Left hindlimb (tissue), 1 donor: ENCODE measurements at places on chromosomes 3 and 15.
A peak's percentile ranks its signal among the peaks of the same experiment; 100 is the strongest.

DNA sequence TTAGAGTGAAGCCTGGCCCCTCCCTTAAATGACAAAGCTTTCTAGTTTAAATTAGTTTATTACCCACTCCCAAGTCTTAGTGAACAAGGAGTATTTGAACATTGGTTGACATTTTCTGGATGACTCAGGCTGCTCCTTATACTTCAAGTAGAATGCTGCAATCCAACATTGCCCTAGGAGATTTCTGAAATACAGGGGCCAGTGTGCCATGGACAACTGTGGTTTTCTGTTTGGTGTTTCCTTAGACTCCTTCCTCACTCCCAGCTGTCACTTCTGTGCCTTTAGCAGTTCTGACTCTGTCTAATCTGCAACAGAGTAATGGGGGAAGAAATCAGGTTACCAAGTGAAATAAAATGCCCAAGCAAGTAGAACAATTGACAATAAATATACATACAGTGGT, 116.1 kb upstream of the P2RY1 start:
- no peak for DNase-seq

- DNase-seq, result no peak
Observed at GRCh38 chr3:184311633-184312032, 2.8 kb upstream of the EIF4G1 start.

- no peak for DNase-seq
Observed at GRCh38 chr3:54353546-54353945, 231.2 kb downstream of the CACNA2D3 start.

DNA sequence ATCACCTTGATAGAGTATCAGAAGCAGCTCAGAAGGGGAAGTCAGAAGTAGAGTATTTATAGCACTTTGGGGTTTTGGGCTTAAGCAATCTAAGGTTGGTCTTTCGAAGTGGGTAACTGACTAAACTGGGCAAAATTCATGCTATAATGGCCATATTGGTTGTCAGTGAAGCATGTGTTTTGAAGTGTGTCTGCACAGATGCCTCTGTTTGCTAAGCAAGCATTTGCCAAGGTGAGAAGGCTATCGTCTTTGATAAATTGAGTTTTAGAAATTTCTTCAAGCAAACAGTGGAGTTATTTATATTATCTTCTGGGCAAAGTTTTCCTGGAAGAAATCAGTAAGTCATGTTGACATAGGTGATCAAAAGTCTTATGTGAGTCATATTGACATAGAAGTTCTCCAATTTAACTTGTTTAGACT, 412.8 kb upstream of the TGFBR2 start:
- no peak for DNase-seq

GRCh38 chr3:58861551-58861950, 188.3 kb downstream of the CFAP20DC start:
- no peak for DNase-seq

- no peak for DNase-seq
Observed at GRCh38 chr15:42491539-42492225, 741 bp upstream of the ZNF106 start.

GRCh38 chr3:40913641-40914040, 285.7 kb upstream of the CTNNB1 start:
- DNase-seq, result no peak

- no peak for DNase-seq
Observed at GRCh38 chr3:111926266-111926676, 52.6 kb upstream of the ABHD10 start.

- DNase-seq, result no peak
Observed at GRCh38 chr3:54999159-54999558, 71.3 kb upstream of the LRTM1 start.

- DNase-seq, result no peak
Observed at GRCh38 chr3:51937611-51938450, 3.9 kb downstream of the RRP9 start.

- DNase-seq, result no peak
Observed at GRCh38 chr15:63500265-63501250, 3.8 kb upstream of the USP3 start.

- DNase-seq, result peak; percentile 89
Observed at GRCh38 chr15:81133782-81134461, at the start of gene CFAP161. Gene CFAP161, plus strand, starts transcription at chr15:81134270. Its CDS starts 60 bp downstream, at chr15:81134330.

DNA sequence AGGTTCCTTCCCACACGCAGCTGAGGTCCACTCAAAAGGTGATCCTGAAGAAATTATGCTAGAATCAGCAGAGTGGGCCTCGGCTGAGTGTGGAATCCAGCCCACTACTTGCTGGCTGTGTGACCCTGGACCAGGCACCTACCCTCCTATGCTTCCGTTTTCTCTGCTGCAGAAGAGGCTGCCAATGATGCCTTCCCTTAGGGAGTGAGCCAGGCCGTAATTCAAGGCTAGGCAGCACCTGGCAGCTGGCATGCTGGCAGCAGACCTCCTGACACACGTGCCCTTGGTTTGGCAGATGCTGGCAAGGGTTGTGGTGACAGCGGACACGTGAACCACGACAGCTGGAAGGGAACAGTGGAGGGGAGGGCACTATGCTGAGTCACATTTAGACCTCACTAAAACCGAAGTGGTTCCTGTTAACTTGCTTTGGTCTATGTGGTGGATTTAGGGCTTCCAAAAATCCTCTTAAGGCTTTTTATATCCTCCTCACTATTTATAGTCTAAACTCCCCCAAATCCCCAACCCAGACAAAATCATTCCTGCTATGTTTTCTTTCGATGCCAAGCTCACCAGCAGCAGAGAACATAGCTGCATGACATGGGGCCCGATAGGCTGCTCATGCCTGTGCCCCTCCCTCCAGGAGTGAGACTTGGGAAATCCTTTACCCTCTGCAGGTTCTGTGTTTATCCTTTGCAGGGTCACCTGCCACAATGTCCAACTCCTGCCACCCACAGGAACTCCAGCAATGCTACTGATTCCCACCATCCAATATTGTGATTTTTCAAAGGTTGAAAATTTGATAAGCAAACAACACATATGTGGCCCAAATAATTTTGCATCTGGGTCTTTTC, 10.6 kb upstream of the PCSK6 start:
- DNase-seq, result peak; percentile 70

DNA sequence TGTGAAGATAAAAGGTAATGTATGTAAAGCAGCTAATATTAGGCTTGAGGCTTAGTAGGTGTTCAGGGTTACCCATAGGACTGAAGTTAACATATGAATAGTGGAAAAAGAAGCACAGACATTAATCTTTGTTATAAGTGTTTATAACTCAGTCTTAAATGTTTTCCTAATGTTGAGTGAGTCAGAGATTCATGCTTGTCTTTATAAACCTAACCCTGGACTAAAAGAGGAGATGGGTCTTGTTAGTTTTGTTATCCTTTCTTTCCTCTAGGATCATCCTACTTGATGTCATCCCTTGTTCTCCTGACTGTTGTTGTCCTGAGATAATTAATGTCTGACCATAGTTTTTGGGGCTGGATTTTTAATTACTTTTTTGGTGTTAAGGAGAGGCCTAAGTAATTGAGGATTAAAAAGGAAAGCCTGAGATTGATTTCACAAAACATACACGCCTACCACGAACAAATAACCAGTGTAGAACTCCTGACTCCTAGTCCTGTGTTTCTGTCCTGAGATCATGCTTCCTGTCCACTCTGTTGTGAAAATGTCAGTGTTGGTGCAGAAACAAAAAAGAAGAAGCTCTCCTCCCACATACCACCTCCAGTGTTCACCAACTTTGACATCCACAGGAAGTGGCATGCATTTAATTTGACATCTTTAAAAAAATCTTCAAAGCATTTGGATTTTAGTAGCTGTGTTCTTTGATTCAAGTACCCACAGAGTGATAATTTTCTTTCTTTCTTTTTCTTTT, 8.4 kb downstream of the MITF start:
- no peak for DNase-seq

DNA sequence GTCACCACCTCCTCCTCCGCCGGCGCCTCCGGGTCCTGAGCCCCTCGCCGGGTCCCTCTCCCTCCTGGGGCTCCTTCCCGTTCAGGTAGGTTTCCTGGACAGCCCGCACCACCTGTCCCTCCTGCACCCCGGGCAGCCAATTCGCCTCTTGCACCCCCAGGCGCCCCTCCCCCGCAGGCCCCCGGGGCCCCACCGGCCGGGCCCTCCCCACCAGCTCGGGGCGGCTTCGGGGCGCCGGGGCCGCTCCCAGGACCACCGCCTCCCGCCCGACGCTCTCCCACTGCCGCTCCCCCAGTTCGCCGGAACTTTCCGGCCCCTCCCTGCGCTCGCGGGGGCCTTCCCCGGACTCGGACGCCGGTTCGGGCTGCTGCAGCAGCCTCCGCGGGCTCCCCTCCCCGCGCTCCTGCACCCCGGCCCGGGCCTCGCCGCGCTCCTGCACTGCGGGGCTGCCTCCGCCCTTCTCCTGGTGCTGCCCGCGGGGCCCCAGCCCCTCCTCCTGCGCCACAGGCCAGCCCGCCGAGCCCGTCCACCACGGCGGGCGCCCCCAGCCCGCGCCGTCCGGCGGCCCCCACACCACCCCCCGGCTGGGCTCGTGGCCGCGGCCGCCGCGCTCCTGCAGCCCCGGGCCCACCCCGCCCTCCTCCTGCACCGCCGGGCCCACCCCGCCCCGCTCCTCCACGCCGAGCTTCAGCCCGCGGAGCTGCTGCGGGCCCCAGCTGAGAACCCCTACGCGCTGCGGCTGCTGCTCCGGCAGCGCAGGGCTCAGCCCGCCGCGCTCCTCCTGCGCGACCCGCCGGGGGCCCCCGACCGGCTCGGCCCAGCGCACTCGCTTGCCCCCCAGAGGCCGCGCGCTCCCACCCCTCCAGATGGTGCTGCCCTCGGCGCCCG, 587 bp upstream of the TNK2 start:
- DNase-seq, result peak; percentile 46

DNA sequence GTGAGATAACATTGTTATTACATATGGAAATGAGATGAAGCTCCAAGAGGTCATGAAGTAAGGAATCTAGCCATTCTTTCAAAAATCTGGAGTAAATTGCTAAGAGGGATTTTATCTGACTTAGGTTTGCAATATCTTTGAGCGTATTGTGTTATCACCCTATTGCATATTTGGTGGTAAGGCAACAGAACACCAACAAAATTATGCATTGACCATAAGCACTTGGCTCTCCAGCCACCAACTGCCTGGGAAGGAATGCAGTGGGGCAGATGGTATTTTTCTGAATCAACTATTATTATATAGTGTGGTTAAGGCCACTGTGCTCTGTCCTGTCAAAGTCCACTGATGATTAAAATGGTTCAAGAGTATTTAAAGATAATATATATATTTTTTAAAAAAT, 287.9 kb upstream of the SEMA6D start:
- no peak for DNase-seq

GRCh38 chr15:89553632-89554031, 21.6 kb upstream of the TICRR start:
- no peak for DNase-seq

GRCh38 chr3:169759256-169759655, 5.6 kb downstream of the TERC start:
- no peak for DNase-seq

DNA sequence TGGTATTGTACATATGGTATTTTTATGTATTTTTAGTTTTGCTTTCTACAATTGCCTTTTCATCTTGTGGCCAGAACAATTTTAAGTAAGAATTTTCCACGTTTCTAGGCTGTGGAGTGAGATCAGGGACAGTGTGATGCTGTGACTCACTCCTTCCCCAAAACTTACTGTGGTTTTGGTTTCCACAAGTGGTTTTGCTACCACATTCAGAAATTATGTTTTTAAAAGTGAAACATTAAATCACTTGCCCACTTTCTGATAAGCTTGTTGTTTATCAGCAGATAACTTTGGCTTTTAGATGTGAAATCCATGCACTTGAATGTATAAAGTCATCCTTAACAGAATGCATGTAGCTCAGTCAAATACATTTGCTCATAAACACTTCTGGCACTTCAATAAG, 192.2 kb upstream of the THRB start:
- no peak for DNase-seq

- DNase-seq, result no peak
Observed at GRCh38 chr3:143060906-143061305, 58.7 kb upstream of the CHST2 start.

GRCh38 chr3:121517953-121518655, 27.7 kb downstream of the POLQ start:
- no peak for DNase-seq

GRCh38 chr15:41824062-41824745, 3.7 kb upstream of the JMJD7 start:
- no peak for DNase-seq

GRCh38 chr15:75671730-75672602, 24.3 kb downstream of the SNX33 start:
- no peak for DNase-seq

GRCh38 chr15:73023071-73023470, 29.2 kb upstream of the NEO1 start:
- DNase-seq, result no peak

- no peak for DNase-seq
Observed at GRCh38 chr3:186083746-186084145, 25.1 kb downstream of the ETV5 start.

GRCh38 chr15:82568986-82569385, 28.7 kb upstream of the RPS17 start:
- no peak for DNase-seq

DNA sequence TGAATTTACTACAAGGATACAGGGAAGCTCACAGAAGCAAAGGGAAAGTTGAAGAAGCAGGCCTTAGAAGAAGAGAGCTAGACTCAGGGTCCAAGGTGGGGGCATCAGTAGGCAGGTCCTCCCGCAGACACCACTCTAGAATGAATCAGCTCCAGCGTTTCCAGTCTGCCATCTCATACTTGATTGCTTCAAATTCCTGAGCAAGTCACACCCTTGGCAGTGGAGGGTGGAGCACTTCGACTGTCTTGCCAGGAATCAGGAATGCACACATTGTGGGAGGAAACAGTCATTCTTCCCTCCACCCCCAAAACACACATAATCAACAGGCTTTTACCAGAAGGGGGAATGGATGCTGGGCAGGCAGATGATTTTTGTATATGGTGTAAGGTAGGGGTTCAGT, 78.5 kb downstream of the CHCHD6 start:
- DNase-seq, result peak; percentile 35

DNA sequence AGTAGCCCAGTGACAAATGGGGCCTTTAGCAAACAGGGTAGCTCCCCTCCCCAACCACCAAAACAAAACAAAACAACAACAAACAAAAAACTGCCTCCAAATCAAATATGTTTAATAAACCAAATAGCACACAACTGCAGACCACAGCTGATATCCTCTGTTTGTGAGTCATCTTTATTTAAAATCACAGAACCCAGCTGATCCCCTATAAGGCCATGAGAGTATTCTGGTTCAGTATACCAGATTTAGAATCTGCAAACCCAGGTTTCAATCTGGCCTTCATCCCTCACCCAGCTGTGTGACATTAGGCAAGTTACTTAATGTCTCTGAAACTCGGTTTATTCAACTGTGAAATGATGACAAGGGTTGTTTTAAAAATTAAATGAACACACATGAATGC, 124.5 kb downstream of the SUCLG2 start:
- no peak for DNase-seq

GRCh38 chr3:105431200-105431599, 64.5 kb downstream of the ALCAM start:
- no peak for DNase-seq

GRCh38 chr3:150149651-150150051, 179.0 kb upstream of the PFN2 start:
- no peak for DNase-seq

- no peak for DNase-seq
Observed at GRCh38 chr3:167728176-167728575, 6.5 kb downstream of the PDCD10 start.
